ENCODE measurements at places on chromosomes 6 and 20. TPM values are rescaled to one million over a fixed set of nuclear protein-coding genes. Genes with fewer than 3 reads are reported as not detected.

PPP1R3D gene
- total RNA-seq = 2.5 TPM

PRPH2 gene
- 5.3 TPM for total RNA-seq

GRM4 gene
- total RNA-seq = 5.3 TPM

CST4 gene
- total RNA-seq = not detected

ADTRP gene
- 3.1 TPM for total RNA-seq

FRK gene
- total RNA-seq = 0.63 TPM

YIPF3 gene
- total RNA-seq = 71.4 TPM

PAX1 gene
- total RNA-seq = not detected

NUP153 gene
- 58.8 TPM for total RNA-seq

BLTP3A gene
- 12.2 TPM for total RNA-seq

TRIM15 gene
- not detected for total RNA-seq

ULBP3 gene
- total RNA-seq = 6.3 TPM

TNFRSF6B gene
- total RNA-seq = 1.3 TPM

AHCY gene
- 45.7 TPM for total RNA-seq

SLC35D3 gene
- not detected for total RNA-seq

OR2H2 gene
- total RNA-seq = not detected

SUMO4 gene
- 19.4 TPM for total RNA-seq

EDN3 gene
- 0.63 TPM for total RNA-seq

ATP9A gene
- total RNA-seq = 271 TPM

KCNS1 gene
- 1.6 TPM for total RNA-seq

CTSZ gene
- 10.3 TPM for total RNA-seq

LY86 gene
- 1.3 TPM for total RNA-seq

VARS1 gene
- 57.9 TPM for total RNA-seq

ZBP1 gene
- not detected for total RNA-seq

GFOD1 gene
- total RNA-seq = 60.7 TPM

ITPR3 gene
- total RNA-seq = 1.9 TPM

CEP85L gene
- total RNA-seq = 58.2 TPM

ADGB gene
- 0.31 TPM for total RNA-seq

F13A1 gene
- 2.5 TPM for total RNA-seq

TCF21 gene
- not detected for total RNA-seq

Measured in parietal lobe (tissue), 2 donors.